Activated T-cell treated with anti-CD3 and anti-CD28 coated beads, Interleukin-2, amount 50 U/mL, for 48 hours (primary cell): ENCODE measurements at places on chromosomes 4 and X.
A peak's percentile ranks its signal among the peaks of the same experiment; 100 is the strongest.

- DNase-seq: peak; percentile 80
These were observed 7.3 kb upstream of the OPN1LW start for GRCh38 chrX:154136627-154137161.

DNA sequence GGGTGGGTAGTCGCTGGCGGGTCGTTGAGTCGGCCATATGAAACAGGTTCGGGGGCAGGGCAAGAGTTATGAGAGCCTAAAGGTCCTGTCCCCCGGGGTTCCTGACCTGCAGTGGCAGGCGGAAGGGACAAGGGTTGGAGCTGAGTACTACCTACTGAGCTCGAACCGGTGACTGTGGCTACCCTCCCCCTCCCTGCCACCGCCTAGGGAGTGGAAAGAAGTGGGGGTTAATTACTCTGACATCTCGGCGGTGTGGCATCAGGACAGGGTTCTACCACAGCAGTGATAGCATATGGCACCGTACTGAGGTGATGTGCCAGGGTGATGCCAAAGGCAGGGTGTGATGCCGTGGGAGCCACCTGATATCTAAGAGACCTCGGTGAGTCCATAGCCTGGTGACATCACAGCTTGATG lies 307 bp downstream of the ATG4A start:
- no peak for DNase-seq

- no peak for DNase-seq
These were observed 60.8 kb upstream of the CBR4 start for GRCh38 chr4:169070895-169071218.

DNA sequence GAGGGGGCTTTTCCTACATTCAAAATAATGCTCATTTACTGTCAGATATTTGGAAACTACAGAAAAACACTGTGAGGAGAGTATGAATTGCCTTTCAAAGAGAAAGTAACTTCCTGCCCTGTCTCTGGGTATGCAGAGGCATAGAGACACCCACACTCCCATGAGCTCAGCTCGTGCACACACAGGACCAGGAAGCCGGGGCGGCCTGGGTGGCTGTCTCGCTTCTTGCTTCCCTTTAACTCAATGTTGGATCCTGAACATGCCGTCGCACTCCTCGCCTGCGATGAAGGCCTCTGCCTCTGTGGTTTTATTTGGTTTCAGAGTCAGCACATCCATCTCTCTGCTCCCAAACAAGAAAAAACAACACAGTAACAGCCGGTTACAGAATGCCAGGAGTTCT lies 40.1 kb upstream of the GPR78 start:
- peak; percentile 20 for DNase-seq

DNA sequence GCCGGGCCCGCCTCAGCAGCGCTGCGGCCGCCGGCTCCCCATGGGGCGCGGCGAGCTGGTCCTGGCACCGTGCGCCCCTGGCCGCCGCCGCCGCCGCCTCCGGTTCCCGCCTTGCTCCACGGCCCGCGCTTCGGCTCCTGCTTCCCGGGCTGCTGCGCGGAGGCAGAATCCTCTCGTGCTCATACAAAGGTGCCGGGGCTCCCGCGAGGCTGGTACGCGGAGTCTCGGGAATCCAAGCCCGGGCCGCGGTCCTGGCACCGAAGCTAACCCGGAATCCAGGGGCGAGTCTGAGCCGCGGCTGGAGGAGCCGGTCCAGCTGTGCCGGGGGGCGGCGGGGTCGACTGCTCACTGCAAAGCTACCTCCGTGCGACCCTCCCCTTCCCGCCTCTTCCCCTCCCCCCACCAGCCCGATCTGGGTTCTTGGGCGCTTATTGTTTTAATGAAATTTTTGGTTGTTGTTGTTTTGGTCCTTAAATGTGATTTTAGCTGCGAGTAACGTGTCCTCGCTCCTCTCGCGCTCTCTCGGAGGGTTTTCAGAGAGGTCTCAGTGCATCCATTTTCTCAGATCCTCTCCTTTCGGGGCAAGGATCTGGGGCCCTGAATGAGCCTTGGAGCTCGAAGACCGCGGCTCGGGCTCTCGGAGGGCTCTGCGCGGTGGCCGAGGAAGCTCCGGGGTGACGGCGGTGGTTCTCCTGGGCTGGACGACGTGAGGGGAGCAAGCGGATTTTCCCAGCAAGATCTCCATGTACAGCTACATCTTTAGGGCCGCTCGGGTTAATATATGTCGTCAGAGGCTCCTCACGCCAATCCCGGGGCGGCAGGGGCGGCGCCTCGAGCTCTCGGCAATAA lies at the start of gene HAND2:
Gene HAND2 (minus strand): TSS at position 753 of the 849 bp plus-strand sequence. CDS start 940 bp downstream, outside the sequence.
- DNase-seq: peak; percentile 36

GRCh38 chr4:39083164-39083563 lies 21.1 kb downstream of the KLHL5 start:
- DNase-seq: no peak

GRCh38 chr4:54064317-54065111 lies at the start of gene CHIC2:
Gene CHIC2 (minus strand): TSS chr4:54064605. CDS start chr4:54064300, 305 bp downstream.
- DNase-seq: peak; percentile 97

GRCh38 chrX:39613482-39613995 lies 484.2 kb downstream of the BCOR start:
- peak; percentile 43 for DNase-seq

- DNase-seq: no peak
These were observed 6.1 kb downstream of the LPAR4 start for GRCh38 chrX:78753571-78753970.

DNA sequence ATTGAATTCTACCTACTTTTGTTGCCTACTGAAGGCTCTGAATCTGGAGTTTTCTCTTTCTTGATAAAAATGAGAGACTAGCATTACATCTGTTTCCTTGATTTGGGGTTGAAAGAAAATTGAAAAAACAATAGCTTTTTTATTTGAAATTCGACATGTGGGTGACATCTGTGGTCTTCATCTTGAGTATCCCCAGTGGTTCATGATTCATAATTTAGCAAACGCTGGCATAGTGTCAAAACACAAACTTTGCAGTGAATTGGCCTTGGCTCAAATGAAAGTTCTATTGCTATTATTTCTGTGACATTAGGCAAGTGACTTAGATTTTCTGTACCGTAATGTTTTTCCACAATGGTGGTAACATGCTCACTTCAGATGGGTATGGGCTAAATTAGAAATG lies 747.6 kb downstream of the PCDH7 start:
- no peak for DNase-seq

DNA sequence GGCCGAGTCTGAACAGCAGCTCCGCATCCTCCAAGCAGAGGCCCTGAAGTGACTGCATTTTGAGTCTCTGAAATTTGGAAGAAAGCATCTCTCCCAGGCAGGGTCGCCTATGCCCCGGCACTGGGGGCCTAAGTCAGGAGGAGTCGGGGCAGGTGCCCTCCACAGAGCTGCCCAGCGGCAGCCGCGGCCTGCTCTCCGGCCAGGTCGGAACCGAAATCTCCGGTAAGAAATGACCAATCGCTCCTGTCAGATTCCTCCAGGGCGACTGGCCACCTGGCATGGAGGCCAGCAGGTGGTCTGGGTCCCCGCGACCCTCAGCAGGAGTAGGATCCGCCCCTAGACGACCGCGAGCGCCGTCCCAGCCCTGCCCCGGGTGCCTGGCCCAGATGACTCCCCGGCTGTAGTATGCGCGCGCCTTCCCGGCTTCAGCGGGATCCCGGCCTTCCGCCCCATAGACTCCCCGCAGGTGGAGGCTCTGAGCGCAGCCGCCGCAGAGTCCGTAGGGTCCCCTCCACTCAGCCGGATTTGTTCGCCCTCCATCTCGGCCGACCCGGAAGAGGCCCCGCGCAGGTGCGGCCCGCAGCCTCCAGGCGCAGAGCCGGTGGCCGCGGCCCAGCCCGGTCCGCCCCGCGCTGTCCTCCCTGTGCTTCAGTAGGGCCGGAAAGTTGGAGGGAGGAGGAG lies 1.5 kb downstream of the NKX1-1 start:
- peak; percentile 30 for DNase-seq

- DNase-seq: no peak
These were observed 46.9 kb upstream of the SLC39A8 start for GRCh38 chr4:102392033-102392744.

GRCh38 chrX:137550665-137551261 lies 15.2 kb upstream of the ZIC3 start:
- DNase-seq: no peak

DNA sequence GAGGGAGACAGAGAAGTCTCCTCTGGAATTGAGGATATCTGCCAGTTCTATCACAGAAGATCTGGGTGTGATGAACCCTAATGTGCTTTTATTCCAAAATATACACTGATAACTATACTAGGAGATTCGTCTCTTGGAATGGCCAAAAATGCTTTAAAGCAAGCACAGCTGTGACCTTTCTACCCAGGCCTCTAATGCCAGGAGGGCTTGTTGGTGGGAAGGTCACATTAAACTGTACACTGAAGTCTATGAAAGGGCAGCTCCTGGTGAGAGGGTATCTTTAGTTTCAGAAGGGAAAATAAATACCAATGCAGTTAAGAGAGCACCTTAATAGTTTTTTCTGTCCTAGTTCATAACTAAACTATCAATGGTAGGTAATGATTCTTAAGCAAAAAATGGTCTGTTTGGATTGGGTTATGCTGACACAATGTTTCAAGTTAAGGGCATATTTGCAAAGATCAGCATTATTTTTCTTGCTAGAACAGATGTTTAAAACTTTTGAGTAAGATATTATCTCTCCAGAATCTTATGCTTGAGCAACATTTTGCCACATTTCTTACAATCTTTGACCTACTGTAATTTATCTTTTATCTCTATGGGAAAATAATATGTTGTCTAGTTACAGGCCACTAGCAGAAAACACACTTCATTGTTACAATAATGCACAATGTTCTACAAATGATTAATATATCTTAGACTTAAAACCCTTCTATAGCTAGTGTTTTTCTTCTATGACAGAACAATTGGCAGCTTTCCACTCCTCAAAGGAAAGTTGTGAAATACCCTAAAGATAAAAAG lies 59.6 kb downstream of the SEC24D start:
- DNase-seq: no peak

DNA sequence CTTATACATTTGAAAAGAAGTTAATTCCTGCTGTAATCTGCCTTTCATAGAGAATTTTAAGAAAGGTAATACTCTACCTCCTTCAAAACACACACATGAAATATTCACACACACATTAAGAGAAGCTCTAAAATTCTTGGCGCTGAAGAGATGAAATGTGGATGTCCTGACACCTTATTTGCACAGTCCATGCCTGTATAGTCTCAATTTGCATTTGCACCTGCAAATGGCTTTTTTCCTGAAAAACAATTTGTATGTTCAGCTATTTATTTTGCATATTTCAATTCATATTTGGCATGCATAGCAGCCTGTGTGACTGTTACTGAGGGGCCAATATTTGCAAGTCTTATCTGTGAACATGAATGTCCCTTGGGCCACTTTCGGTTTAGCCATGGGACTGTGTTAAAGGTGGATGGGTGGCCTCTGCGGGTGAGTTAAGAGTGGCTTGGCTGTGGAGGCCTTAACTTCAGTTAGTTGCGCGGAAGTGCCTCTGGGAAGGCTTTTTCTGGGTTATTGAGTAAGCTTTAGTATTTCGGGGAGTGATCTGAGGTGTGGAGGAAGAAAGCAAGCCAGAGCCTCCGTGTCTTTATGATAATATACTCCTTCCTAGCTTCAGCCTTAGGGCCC lies 443.3 kb upstream of the FAT1 start:
- DNase-seq: no peak

- no peak for DNase-seq
These were observed 1252.3 kb upstream of the TENM3 start for GRCh38 chr4:180990931-180991330.

DNA sequence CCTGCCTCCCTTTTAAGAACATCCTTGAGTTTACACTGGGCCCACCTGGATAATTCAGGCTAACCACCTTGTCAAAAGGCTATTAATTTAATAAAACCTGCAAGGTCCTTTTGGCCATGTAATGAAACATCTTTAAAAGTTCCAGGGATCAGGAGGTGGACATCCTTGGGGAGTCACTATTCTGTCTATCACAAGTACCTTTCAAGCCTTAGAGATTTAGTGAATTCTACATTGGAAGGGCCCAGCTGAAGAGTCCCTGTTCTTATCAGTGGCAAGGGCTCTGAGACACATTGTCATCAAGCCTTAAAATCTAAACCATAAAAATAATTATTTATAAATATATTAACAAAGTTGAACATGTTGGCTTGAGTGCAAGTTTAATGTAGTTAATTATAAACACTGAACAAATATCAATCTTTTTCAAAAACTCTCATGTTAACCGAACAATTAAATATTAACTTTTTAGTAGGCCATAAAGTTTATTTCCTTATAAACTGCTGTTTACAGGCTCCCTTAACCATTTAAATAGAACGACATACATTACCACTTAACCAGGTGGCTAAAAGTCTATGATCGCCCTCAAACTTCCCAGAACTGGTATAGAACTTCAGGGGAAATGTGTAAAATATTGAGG lies 104.4 kb upstream of the CBR4 start:
- DNase-seq: no peak

DNA sequence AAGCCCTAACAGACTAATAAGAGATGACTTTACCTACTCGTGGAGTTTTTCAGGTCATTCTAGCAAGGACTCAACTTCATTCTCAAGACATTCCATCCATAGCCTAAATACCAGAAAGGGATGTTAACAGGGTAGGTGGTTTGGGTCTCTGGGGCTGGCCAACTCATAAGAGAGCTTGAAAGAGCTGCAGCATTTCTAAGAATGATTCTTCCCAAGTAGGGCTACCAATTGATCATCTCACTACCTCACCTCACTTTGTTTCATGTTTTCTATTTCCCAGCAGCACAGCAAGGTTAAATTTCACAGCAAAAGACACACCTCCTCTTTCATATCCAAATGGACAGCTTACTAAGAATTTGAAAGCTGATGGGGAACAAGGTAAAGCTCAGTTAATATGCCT lies 614.8 kb upstream of the DIPK2B start:
- no peak for DNase-seq

DNA sequence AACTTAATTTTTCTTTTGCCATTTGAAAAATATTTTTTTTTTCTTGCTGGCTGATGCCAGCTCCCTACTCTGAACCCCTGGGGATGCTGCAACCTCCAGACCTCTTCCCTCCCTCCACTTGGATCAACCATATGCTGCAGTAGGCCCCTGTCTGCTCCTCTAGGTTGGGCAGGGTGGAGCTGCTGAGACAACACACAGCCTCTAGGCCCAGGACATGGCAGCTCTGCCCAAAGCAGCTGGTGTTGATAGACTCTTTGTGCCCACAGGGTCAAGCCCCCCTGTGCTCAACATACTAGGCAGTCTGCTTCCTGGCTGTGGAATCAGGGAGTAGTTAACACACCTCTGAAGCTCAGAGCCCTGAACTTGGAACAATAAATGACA lies 19.9 kb upstream of the CLNK start:
- no peak for DNase-seq

GRCh38 chr4:42566835-42567234 lies 90.1 kb downstream of the ATP8A1 start:
- DNase-seq: no peak

- peak; percentile 41 for DNase-seq
These were observed 113.9 kb downstream of the NYX start for GRCh38 chrX:41561045-41561444.

- no peak for DNase-seq
These were observed 30.6 kb upstream of the CTSO start for GRCh38 chr4:155984106-155984797.

GRCh38 chr4:82293304-82293703 lies 80.5 kb downstream of the HNRNPD start:
- DNase-seq: no peak

GRCh38 chrX:104430742-104431119 lies 135.3 kb upstream of the IL1RAPL2 start:
- DNase-seq: no peak

GRCh38 chrX:129726307-129727111 lies 12.3 kb upstream of the XPNPEP2 start:
- peak; percentile 50 for DNase-seq

GRCh38 chrX:54808605-54809483 lies 1.3 kb downstream of the MAGED2 start:
- DNase-seq: peak; percentile 90
